Activated T-cell treated with anti-CD3 and anti-CD28 coated beads, Interleukin-2, amount 50 U/mL, for 24 hours (primary cell): ENCODE measurements at places on chromosomes 11 and 22.
A peak's percentile ranks its signal among the peaks of the same experiment; 100 is the strongest.

- H3K27ac ChIP-seq: no peak overlapping the region
- no peaks in the 10 kb centered on the region for H3K36me3 ChIP-seq
- H3K4me3 ChIP-seq: no peak overlapping the region
- DNase-seq: no peak
- H3K27me3 ChIP-seq: peaks cover 19% of the 10 kb centered on the region
- H3K4me1 ChIP-seq: no peaks in the 10 kb centered on the region
These were observed 117.6 kb downstream of the ARHGAP8 start for GRCh38 chr22:44870021-44870420.

- H3K4me1 ChIP-seq: peaks cover 95% of the 10 kb centered on the region
- H3K4me3 ChIP-seq: peak overlapping the region; percentile 61
- peaks cover 21% of the 10 kb centered on the region for H3K36me3 ChIP-seq
These were observed 62.8 kb downstream of the BCR start for GRCh38 chr22:23243006-23243573.

GRCh38 chr22:41731609-41732008, 32.3 kb downstream of the MEI1 start:
- no peak overlapping the region for H3K4me3 ChIP-seq
- no peaks in the 10 kb centered on the region for H3K27me3 ChIP-seq
- no peaks in the 10 kb centered on the region for H3K36me3 ChIP-seq
- H3K27ac ChIP-seq: no peak overlapping the region
- no peak for DNase-seq

DNA sequence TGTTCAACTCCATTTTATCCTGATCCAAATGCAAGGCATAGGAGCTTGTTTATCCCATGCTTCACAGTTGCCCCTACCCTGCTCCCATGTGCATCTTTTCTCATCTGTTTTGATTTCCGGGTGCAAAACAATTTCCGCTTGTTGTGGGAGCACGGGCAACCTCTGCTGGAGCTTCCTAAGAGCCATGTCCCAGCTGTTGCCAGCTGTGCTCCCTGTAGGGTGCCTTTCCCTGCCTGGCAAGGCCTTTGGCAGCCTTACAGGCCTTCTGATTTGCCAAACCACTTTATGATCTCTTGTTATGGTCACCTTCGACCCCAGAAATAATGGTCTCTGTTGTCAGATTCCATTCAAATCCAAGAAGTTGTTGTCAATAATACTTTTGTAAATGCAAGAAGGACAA, 1038.5 kb downstream of the OPCML start:
- no peak for DNase-seq
- no peaks in the 10 kb centered on the region for H3K4me1 ChIP-seq
- no peaks in the 10 kb centered on the region for H3K36me3 ChIP-seq
- no peak overlapping the region for H3K27ac ChIP-seq
- H3K27me3 ChIP-seq: no peaks in the 10 kb centered on the region

DNA sequence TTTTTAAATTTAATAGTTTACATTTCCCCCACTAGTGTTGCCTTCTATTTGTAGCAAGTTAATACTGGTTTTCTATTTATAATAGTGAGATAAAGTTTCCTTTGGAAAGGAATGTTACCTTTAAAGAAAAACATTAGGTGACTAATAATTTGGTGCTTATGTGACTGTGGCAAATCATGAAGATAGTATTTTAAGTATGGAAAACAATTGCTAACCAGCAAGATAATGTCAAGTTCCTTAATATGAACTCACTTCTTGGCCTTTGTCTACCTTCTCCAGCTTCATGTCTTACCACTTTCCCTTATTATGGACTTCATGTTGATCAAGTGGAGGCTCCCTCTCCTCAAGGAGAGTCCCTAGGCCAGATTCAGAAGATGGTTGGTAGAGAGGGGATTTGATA, 27.2 kb downstream of the ARHGEF12 start:
- H3K4me1 ChIP-seq: no peaks in the 10 kb centered on the region
- H3K36me3 ChIP-seq: no peaks in the 10 kb centered on the region
- H3K27me3 ChIP-seq: peaks cover 21% of the 10 kb centered on the region

DNA sequence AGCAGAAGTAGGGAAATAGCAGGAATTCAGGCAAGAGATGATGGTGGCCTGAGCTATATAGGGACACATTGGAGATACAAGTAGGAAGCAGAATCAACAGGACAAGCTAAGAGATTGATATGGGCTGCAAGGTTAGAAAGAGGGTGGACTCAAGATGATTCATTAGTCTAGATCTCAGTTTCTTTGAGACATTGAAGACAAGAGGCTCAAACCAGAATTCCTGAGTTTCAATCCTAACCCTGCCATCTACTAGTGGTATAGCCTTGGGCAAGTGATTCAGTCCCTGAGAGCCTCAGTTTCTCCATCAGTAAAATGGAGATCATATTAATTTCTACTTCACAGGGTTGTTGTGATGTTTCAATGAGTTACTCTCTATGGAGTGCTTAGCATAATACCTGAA, 53.1 kb upstream of the NAV2 start:
- peaks cover 12% of the 10 kb centered on the region for H3K4me1 ChIP-seq
- no peak overlapping the region for H3K4me3 ChIP-seq
- no peaks in the 10 kb centered on the region for H3K27me3 ChIP-seq
- no peak for DNase-seq
- no peaks in the 10 kb centered on the region for H3K36me3 ChIP-seq

DNA sequence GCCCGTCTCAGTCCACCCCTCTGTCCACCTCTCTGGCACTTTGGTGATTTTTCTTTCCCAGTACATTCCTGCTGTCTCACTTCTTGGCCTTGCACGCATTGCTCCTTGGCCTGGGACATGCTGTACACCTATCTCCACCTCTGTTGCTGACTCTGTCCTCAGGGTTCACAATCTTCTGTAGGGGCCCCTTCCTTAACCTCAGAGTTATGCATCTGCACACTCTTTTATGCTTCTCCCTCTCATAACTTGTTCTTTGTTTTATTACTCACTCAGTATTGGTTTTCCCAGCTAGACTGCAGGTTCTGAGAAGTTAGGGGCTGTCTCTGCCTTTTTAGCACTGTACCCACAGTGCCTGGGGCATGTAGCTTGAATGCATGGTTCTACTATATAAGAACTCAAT, 139.1 kb upstream of the MTMR2 start:
- H3K36me3 ChIP-seq: peaks cover 59% of the 10 kb centered on the region
- peak overlapping the region; percentile 52 for H3K4me3 ChIP-seq
- H3K27me3 ChIP-seq: no peaks in the 10 kb centered on the region
- peaks cover 87% of the 10 kb centered on the region for H3K4me1 ChIP-seq

GRCh38 chr11:44930588-44931302, 19.9 kb downstream of the TP53I11 start:
- no peak for DNase-seq
- H3K4me3 ChIP-seq: no peak overlapping the region
- H3K36me3 ChIP-seq: no peaks in the 10 kb centered on the region
- H3K27me3 ChIP-seq: no peaks in the 10 kb centered on the region
- H3K4me1 ChIP-seq: no peaks in the 10 kb centered on the region

DNA sequence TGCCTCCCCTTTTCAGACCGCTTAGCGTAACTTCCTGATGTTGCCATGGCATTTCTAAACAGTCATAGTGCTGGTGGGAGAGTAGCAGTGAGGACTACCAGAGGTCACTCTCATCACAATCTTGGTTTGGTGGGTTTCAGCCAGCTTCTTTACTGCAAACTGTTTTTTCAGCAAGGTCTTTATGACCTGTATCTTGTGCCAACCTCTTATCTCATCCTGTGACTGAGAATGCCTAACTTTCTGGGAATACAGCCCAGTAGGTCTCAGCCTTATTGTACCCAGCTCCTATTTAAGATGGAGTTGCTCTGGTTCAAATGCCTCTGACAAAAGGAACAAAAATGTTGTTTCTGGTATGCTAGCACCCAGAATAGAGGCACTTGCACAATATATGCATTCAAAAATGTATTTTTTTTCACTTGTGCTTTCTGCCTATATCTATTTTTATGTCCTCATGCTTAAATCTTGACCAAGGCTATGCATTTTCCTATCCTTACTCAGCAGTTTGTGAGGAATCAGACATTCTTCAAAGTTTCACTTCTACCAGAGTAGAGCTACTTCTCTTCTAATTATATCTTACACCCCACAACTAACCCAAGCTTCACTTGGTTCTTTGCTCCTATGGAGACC, 16.1 kb upstream of the OR51M1 start:
- DNase-seq: no peak
- no peaks in the 10 kb centered on the region for H3K36me3 ChIP-seq
- no peak overlapping the region for H3K4me3 ChIP-seq
- H3K4me1 ChIP-seq: no peaks in the 10 kb centered on the region
- H3K27ac ChIP-seq: no peak overlapping the region

GRCh38 chr11:128036556-128037093, 550.7 kb downstream of the ETS1 start:
- H3K27ac ChIP-seq: no peak overlapping the region
- H3K4me3 ChIP-seq: no peak overlapping the region
- H3K36me3 ChIP-seq: no peaks in the 10 kb centered on the region
- peaks cover 38% of the 10 kb centered on the region for H3K4me1 ChIP-seq
- H3K27me3 ChIP-seq: no peaks in the 10 kb centered on the region

GRCh38 chr11:75873417-75874221, 58.6 kb downstream of the UVRAG start:
- no peaks in the 10 kb centered on the region for H3K27me3 ChIP-seq
- H3K4me1 ChIP-seq: peaks cover 29% of the 10 kb centered on the region
- peak overlapping the region; percentile 87 for H3K27ac ChIP-seq

DNA sequence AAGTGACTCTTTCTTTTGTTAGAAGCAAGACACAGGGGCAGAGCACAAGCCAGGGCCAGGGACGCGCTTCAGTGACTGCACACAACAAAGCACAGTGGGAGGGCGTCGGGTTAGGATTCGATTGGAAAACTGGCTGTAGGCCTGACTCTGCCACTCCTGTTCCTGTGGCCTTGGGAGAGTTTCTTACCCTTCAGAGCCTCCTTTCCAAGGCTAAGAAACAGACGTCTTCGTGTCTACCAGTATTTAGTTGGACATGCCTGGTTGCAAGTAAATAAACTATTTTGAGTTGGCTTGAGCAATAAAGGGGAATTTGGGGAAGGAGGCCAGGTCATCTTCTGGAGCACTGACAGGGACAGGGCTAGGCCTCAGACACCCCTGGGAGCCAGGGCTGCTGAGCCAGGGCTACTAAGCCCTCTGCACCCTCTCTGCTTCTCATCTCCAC, 549.1 kb downstream of the INSC start:
- H3K4me3 ChIP-seq: no peak overlapping the region
- no peaks in the 10 kb centered on the region for H3K36me3 ChIP-seq
- no peak overlapping the region for H3K27ac ChIP-seq
- H3K4me1 ChIP-seq: no peaks in the 10 kb centered on the region
- H3K27me3 ChIP-seq: no peaks in the 10 kb centered on the region
- no peak for DNase-seq

DNA sequence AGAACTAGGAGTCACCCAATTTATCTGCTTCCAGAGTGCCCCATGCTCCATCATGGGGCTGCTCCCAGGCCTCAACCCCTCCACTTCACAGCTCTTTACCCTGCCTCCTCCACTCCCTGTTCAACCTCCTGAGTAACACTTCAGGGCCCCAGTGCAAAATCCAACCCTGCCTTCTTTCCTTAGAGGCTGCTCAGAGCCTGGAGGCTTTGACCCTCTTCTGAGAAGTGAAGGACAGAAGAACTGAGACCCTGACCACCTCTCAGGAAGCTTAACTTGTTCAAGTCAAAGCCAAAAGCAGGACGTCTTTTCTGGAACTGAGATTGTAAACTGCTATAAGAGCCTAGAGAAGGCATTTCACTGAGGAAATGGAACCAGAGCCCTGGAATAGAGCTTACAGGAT, 15.5 kb downstream of the EIF3F start:
- DNase-seq: no peak
- H3K36me3 ChIP-seq: peaks cover 40% of the 10 kb centered on the region
- H3K4me3 ChIP-seq: no peak overlapping the region
- H3K27ac ChIP-seq: no peak overlapping the region
- H3K4me1 ChIP-seq: peaks cover 4% of the 10 kb centered on the region
- no peaks in the 10 kb centered on the region for H3K27me3 ChIP-seq

- no peak overlapping the region for H3K27ac ChIP-seq
- no peaks in the 10 kb centered on the region for H3K36me3 ChIP-seq
- H3K4me3 ChIP-seq: no peak overlapping the region
- H3K4me1 ChIP-seq: no peaks in the 10 kb centered on the region
- H3K27me3 ChIP-seq: no peaks in the 10 kb centered on the region
- no peak for DNase-seq
These were observed 46.3 kb upstream of the CADM1 start for GRCh38 chr11:115550291-115551059.

DNA sequence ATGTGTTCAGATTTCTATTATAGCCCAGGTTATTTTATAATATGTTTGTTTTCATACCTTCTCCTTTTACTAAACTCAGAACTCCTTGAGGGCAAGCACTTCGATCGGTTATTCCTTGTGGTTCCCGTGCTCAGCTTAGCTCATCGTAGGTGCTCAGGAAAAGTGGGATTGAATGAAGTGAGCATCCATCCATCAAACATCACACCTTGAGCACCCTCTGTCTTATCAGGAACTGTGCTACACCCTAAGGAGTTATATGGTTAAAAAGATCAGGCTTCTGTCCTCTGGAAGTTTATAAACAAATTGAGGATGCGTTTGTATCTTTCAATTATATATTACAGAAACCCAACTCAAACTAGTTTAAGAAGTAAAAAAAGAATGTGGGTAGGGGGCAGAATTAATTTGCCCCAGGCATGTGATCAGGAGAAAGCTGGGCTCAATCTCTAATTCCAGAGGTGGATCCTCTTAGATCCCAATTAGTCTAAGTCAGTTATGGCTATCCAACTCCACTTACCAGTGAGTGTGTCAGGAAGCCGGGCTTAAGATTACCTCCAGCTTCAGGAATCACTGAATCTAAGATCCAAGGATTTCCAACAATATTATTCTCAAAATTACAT, 59.9 kb upstream of the RRAS2 start:
- H3K4me1 ChIP-seq: peaks cover 29% of the 10 kb centered on the region
- DNase-seq: no peak
- no peak overlapping the region for H3K27ac ChIP-seq
- H3K36me3 ChIP-seq: no peaks in the 10 kb centered on the region

DNA sequence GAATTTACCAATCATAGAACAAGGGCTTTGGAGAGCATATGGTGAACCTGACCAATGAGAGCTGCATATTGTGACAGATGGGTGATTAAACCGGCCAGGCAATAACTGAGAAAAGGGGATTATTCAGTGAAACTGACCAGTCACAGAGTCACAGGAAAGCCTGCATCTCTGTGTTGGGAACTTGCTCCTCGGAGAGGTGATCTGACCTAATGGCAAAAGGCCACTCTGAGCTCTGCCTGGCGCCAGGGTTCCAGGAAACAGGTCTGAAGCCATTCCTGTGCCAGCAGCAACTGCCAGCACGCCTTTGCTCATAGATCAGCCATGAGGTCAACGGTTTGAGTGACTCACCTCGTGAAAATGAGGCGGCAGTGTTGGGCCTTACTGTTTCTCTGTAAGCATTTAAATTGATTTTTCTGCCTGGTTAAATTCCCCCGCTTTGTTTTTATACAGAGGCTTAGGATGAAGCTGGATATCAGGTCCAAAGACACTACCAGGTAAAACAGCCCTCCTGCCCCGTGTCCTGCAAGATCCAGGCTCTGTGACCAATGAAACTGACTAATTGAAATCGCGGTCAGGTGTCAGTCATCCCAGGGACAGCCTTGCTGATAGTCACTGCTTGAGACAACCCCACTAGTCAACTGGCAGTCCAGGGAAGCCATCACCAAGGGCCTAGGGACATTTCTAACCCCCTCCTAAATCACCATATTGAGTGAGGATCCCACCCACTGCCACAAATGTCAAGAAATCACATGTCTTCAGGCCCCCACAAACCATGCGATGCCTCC, 35.8 kb upstream of the MYOD1 start:
- no peaks in the 10 kb centered on the region for H3K36me3 ChIP-seq
- no peak for DNase-seq
- H3K4me1 ChIP-seq: no peaks in the 10 kb centered on the region
- H3K27ac ChIP-seq: no peak overlapping the region
- no peak overlapping the region for H3K4me3 ChIP-seq

- no peak overlapping the region for H3K27ac ChIP-seq
- H3K27me3 ChIP-seq: peaks cover 19% of the 10 kb centered on the region
- H3K4me1 ChIP-seq: peaks cover 6% of the 10 kb centered on the region
- H3K36me3 ChIP-seq: no peaks in the 10 kb centered on the region
- no peak for DNase-seq
- H3K4me3 ChIP-seq: no peak overlapping the region
These were observed 46.1 kb upstream of the BLID start for GRCh38 chr11:122162095-122162494.
